AG20443 (cell line): ENCODE measurements at places on chromosomes 1 and 21.

DNA sequence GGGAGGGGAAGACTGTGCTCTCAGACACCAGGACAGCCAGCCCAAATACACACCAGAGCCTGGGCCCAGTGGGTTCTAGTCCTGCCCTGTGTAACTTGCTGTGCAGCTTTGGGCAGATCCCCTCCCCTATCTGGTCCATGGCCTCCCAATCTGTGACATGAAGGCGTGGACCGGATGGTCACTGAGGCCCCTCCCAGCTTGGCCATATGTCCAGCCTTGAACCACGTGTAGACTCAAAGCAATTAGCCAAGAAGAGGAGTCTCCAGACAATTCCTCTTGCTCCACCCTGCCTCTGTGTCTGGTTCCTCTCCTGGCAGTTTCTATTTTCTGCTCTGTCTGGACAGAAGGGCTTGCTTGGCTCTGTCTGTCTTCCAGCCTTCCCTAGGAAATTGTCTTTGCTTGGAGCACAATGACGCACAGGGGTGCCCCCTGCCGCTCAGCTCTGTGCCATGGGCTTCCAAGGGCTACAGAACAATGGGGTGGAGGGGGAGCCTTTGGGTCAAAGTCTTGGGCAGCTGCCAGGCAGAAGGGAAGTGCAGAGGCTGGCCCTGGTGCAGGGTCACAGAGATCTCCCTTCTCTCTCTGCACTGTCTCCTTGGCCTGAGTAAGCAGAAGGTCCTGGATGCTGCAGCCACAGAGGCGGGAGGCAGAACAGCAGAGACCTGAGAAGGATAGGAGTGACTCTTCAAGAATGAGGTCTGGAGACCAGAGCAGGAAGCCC lies 66.1 kb downstream of the TENT5C start:
- DNase-seq: peak; percentile 55

GRCh38 chr1:15231714-15232201 lies 15.3 kb upstream of the FHAD1 start:
- no peak for DNase-seq

- no peak for DNase-seq
Observed at GRCh38 chr1:64693406-64693805, 51.5 kb upstream of the RAVER2 start.

DNA sequence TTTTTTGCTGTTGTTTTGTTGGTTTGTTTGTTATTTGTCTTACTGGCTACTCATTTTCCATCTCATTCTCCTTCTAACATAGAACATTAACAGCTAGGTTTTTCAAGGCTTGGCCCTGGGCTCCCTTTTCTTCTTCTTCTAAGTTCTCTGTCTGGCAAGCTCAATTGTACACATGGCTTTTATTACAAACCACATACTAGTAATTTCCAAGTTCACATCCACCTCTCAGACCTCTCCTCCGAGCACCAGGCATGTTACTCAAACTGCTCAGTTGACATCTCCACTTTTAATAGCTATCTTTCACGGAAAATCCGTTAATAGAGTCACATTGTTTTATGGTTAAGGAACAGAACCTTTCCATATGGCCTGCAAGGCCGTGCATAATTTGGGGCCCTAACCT lies 736.9 kb upstream of the ADAMTS5 start:
- peak; percentile 44 for DNase-seq

DNA sequence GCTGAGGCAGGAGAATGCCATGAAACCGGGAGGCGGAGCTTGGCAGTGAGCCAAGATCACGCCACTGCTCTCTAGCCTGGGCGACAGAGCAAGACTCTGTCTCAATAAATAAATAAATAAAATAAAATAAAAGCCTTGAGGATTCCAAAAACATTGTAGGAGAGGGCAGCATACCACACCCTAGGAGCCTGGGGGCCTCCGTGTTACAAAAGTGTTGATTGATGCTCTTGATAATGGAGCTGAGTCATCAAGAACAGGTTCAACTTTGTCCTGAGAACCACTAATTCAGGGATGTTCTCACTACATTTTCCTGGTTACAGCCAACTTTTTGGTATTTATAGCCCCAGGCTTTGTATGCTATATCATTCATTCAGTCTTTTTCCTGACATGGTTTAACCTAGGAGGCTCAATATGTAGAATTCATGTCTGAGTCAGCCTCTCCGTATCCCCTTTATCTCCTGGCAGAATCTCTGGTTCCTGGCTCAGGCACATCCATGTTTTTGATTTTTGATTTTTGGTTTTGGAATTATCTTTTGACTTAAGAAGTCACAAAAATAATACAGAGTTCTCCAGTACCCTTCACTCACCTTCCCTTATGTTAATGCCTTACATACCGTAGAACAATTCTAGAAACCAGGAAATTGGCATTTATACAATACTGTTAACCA lies 69.4 kb downstream of the LRRC8D start:
- DNase-seq: no peak

DNA sequence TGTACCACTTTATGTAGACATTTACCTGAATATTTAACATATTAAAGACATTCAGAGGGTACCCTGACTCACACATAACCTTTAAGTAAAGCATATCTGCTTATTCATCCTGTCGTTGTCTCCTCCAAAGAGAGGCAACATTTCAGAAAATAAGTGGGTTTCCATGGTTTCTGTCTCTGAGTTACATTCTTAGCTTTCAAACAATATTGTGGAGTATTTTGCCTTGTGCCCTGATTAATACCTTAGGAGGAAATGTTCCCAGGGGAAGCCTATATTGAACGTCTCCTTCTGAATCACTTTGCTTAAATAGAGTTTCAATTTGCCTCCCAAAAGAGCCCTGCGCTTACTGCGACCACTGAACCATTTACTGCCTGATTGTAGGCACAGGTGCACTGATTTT lies 26.1 kb downstream of the PALMD start:
- no peak for DNase-seq

DNA sequence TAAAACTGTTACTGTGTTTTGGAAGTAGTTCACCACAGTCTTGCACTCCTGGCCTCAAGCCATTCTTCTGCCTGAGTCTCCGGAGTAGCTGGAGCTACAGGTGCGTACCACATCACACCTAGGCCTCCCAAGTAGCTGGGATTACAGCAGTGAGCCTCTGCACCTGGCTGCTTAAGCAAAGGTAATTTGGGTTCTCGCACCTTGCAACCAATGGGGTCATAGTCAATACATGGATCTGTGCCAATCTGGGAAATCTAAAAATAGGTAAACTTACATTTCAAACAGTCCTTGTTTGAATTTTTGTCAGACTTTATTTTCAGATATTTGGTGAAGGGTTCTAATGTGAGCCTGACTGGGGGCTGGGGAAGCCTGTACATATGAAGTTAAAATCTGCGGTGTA lies 466.5 kb downstream of the PCP4 start:
- DNase-seq: no peak
